Endothelial cell of umbilical vein (primary cell): ENCODE measurements at places on chromosomes 13 and 19. TPM values are rescaled to one million over a fixed set of nuclear protein-coding genes. Genes with fewer than 3 reads are reported as not detected.

Gene SMIM24
- total RNA-seq = not detected in 2 replicates

GRCh38 chr13:39451860-39452301 lies 151.1 kb downstream of the LHFPL6 start:
- peak; percentile 86 for DNase-seq
- peaks cover 13% of the 10 kb centered on the region for H3K4me1 ChIP-seq
- H3K36me3 ChIP-seq = no peaks in the 10 kb centered on the region
- no peak overlapping the region for H3K27ac ChIP-seq

- no peak for DNase-seq
- H3K4me1 ChIP-seq = peaks cover 39% of the 10 kb centered on the region
- no peak overlapping the region for H3K4me3 ChIP-seq
- H3K27ac ChIP-seq = no peak overlapping the region
- no peaks in the 10 kb centered on the region for H3K27me3 ChIP-seq
Measured at GRCh38 chr19:16586991-16587832, 15.0 kb upstream of the SLC35E1 start.

Gene GRIN3B
- 0.69 and 0.82 TPM in 2 replicates for total RNA-seq

Gene CERS1
- 3.0 and 4.0 TPM in 2 replicates for total RNA-seq

- no peaks in the 10 kb centered on the region for H3K4me1 ChIP-seq
- no peak for DNase-seq
- H3K4me3 ChIP-seq = no peak overlapping the region
- H3K27me3 ChIP-seq = no peaks in the 10 kb centered on the region
Measured at GRCh38 chr13:114087430-114087829, 45.0 kb downstream of the RASA3 start.

Gene ADGRE2
- not detected in 2 replicates for total RNA-seq

DNA sequence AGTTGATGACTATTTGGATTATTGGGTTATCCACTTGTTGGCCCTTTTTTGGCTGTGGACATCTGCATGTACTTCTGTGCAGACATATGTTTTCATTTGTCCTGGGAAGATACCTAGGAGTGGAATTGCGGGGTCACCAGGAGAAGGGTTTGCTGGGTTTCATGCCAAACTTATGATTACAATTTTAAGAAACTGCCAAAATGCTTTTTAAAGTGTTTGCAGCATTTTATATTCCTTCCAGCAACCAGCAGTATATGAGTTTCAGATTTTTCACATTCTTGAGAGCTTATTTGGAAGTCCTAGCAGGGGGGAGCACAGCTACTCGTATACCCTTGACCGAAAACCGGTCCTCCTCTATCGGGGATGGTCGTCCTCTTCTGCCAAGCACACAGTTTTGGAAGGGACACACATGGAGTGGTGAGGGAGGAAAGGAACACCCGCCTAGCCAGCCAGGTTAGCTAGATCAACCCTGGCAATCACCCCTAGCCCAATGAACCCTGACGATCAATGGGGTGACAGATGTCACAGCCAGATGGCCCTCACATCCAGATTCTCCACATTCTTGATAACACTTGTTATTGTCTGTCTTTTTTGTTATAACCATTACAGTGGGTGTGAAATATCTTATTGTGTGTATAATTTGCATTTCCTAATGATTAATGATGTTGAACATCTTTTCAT lies 26.7 kb upstream of the RNF113B start:
- no peak overlapping the region for H3K4me3 ChIP-seq
- H3K27ac ChIP-seq = no peak overlapping the region
- DNase-seq = no peak
- H3K27me3 ChIP-seq = no peaks in the 10 kb centered on the region
- no peaks in the 10 kb centered on the region for H3K4me1 ChIP-seq

Gene SMAD9
- 4.2 and 4.5 TPM in 2 replicates for total RNA-seq
